ENCODE measurements at places on chromosomes 1 and 21. TPM values are rescaled to one million over a fixed set of nuclear protein-coding genes. Genes with fewer than 3 reads are reported as not detected.

GRCh38 chr21:38241029-38241740 lies 15.6 kb upstream of the KCNJ15 start:
- no peak overlapping the region for H3K4me3 ChIP-seq
- peaks cover 23% of the 10 kb centered on the region for H3K4me1 ChIP-seq
- no peak for DNase-seq
- no peak overlapping the region for H3K27ac ChIP-seq

DNA sequence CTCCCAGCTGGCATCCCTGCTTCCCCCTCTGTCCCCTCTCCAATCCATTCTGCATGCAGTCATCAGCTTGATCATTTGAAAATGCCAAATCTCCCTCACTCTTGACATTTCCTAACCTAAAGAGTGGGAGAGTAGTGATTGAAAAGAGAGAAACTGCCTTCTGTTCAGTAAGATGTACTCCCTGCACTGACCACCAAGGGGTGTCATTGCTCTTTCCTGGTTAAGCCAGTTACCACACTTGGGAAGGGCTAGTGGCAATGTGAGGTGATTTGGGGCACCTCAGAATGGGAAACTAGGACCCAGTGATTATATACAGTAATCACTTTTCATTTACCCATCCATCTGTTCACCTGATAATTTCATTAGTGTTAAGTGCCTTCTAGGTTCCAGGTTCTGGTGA lies 6.9 kb upstream of the TMEM269 start:
- H3K27me3 ChIP-seq = no peaks in the 10 kb centered on the region
- H3K4me3 ChIP-seq = no peak overlapping the region
- DNase-seq = peak; percentile 12
- H3K4me1 ChIP-seq = peaks cover 30% of the 10 kb centered on the region
- peaks cover 51% of the 10 kb centered on the region for H3K36me3 ChIP-seq
- no peak overlapping the region for H3K27ac ChIP-seq

GRCh38 chr21:35540950-35541638 lies 492.0 kb upstream of the RUNX1 start:
- peaks cover 6% of the 10 kb centered on the region for H3K27me3 ChIP-seq
- no peak for DNase-seq
- no peaks in the 10 kb centered on the region for H3K4me1 ChIP-seq

GRCh38 chr1:31181515-31182343 lies 58.0 kb downstream of the NKAIN1 start:
- no peak overlapping the region for H3K27ac ChIP-seq
- no peaks in the 10 kb centered on the region for H3K36me3 ChIP-seq
- H3K4me3 ChIP-seq = peak overlapping the region; percentile 65
- H3K4me1 ChIP-seq = no peaks in the 10 kb centered on the region
- peak; percentile 40 for DNase-seq

DNA sequence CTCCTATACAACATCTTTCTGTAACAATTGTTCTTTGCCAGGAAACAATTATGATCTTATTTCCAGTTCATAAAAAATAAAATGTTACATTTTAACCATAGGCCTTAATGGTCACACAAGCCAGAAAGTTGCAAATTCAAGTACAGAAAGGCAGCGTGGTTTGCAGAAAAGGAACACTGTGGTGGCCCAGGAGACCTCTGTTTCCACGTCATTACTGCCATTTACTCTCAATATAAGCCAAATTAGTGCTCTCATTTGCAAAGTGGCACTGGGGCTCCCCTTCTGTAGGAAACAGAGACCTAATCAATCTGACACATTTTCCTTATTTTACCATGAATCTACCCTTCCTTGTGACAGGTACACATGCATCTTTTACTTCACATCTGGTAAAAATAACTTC lies 79.3 kb upstream of the TLR5 start:
- H3K36me3 ChIP-seq = no peaks in the 10 kb centered on the region
- peaks cover 6% of the 10 kb centered on the region for H3K27me3 ChIP-seq
- no peak for DNase-seq
- no peaks in the 10 kb centered on the region for H3K4me1 ChIP-seq
- H3K4me3 ChIP-seq = no peak overlapping the region

GRCh38 chr1:187956975-187957374 lies 1128.2 kb downstream of the PLA2G4A start:
- no peak overlapping the region for H3K27ac ChIP-seq
- H3K4me1 ChIP-seq = no peaks in the 10 kb centered on the region
- no peaks in the 10 kb centered on the region for H3K27me3 ChIP-seq
- no peak overlapping the region for H3K4me3 ChIP-seq

Gene LEPR
- total RNA-seq = 1.4 TPM

All from activated T-helper 1 cell treated with anti-CD3 and anti-CD28 coated beads, Interleukin-12 subunit alpha, Interleukin-12 subunit beta, Interleukin-2, Interleukin-4 antibody, amounts not matched to agents 30 ng/mL and 10 ng/mL and 1 ng/mL, durations not matched to agents 14 hours and 24 hours and 36 hours (primary cell).